ENCODE measurements at places on chromosomes 2 and 18.

DNA sequence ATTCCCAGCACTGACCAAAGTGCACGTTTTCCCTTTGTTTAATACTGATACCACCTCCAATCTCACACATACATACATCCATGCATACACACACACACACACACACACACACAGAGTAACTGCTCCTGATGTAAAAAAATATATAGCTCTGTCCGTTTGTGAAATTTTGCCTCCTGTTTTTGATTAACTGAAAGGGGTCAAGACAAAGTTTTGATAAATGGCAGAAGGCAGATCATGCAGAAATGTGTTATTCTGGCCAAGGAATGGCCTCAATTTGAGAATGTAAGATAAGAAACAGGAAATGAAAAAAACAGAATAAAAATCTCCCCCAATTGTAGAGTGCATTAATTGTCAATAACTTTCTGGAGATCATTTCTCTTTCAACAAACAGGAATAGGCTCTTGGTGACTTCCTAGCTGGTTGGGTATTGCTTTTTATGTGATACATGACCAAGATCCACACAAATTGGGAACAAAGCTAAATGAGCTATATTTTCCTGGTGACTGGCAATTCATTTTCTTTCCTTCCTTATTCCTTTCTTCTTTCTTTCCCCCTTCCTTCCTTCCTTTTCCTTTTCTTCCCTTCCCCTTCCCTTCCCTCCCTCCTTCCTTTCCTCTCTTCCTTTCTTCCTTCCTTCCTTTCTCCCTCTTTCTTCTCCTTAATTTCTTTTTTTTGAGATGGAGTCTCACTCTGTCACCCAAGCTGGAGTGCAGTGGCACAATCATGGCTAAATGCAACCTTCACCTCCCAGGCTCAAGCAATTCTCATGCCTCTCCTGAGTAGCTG is 88.9 kb upstream of the PMAIP1 start:
- no peak for DNase-seq

DNA sequence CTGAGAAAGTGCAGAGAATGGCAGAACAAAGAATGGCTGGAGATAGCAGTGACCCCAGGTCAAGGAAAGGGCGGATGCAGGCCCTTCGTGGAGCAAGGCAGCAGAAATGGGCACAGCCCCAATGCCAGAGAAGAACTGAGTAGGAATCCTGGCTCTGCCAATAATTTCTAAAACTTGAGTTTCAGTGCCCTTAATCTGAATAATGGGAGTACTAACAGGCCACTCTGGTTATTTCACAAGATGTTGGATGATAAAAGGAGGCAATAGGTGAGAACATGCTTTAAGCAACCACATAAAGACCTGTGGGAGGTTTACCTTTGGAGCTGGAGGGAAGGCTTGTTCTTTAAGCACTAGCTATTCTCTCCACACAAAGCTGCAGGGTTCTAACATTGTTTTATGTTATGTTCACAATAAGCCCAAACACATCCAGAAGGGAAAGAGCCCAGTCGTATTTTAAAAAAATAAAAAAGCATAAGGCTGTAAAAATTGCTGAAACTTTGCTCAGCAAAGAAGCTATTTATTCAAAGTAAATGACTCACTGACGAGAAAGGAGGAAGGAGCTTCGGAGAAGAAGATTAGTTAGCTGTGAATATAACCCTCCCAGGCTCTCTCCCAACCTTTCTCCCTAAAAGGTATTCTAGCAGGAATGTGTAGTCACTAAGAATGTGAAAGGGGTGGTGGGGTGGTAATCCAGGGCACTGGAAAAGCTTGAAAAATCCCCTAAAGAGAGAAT is 470.2 kb downstream of the TXNL1 start:
- no peak for DNase-seq

DNA sequence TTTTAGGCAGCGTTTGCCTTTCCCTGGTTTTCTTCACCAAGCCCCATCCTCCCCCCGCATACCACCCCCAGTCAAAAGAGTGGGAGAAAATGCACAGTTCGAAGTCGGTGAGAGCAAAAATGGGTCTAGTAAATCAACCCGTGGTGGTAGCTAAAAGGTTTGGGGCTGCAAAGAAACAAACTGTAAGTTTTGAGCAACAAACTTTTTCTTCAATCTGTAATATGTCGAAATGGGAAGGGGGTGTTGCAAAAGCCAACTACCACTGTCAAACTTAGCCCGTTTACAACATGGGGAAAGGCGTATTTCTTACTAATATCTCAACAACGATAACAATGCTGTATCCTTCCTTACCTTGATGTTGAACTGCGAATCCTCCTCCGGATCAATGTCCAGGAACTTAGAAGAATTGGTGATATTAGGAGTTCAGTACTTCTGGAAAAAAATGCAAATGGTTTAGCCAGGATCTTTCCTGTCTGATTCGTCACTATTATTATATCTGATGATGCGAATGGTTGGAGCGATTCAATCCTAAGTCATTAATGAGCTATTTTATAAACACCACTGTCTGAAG is 2.4 kb upstream of the SATB2 start:
- DNase-seq = peak; percentile 66

DNA sequence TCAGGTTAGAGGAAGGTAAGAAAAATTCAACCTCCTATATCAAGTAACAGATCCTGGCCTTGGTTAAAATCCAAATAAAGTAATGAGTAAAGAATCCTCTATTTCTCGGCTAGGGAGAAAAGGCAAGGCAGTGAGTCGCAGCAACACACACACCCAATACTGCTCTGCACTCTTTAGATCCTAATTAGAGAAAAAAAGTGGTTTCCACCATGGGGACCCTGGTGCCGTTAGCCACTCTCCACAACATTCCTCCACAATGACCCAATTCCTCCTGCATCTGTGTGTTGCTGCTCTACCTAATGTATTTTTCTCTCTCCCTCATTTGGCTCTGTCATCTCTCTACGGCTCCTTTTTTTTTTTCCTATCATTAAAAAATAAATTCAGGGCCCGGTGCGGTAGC is 462.7 kb downstream of the METTL4 start:
- no peak for DNase-seq

DNA sequence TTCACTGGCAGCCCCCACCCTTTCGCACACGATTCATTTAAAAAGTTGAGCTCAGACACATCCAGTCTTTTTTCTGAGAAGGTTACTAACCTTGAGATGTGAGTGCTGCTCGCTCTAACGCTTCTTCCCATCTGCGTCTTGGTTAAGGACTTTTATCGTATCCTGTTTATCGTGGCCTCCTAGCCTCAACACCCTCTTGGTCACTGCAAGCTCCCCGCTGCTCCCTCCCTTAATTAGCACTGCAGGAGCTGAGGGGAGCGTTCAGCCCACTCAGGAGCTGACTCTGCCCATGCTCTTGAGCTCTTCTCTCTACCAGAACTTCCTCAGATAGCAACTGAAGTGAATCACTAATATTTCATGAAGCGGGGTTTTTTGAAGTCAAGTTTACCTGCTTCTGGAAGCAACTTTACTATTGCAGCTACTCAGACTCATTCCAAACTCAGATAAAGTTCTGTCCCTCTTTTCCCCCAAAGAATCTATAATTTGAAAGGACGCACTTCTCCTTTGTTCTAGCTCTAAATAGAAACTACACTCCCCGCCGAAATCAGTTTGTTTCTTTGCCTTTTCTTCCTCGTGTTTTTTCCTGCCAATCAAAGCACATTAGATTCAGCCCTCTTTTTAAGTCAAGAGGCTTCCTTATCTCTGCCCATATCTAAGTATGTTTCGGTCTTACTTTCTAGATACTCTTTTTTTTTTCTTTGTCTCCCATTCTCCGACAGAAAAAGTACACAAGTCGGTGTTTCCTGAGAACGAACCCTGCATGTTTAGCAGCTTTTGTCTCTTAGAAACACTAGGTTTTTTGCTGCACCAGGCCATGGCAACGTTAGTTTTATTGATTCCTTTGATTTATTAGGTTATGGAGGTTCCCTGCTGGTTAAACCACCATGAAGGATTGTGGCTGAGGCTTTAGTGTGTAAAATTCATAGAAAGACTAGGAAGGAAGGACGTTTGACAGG is 9.3 kb upstream of the CD226 start:
- no peak for DNase-seq

GRCh38 chr18:26511339-26512071 is 36.8 kb downstream of the KCTD1 start:
- peak; percentile 54 for DNase-seq

GRCh38 chr2:181900007-181900651 is 8.6 kb downstream of the ITPRID2 start:
- no peak for DNase-seq

- no peak for DNase-seq
Measured at GRCh38 chr18:59155153-59155552, 15.5 kb downstream of the SEC11C start.

- DNase-seq = no peak
Measured at GRCh38 chr2:133522204-133522603, 46.1 kb downstream of the NCKAP5 start.

DNA sequence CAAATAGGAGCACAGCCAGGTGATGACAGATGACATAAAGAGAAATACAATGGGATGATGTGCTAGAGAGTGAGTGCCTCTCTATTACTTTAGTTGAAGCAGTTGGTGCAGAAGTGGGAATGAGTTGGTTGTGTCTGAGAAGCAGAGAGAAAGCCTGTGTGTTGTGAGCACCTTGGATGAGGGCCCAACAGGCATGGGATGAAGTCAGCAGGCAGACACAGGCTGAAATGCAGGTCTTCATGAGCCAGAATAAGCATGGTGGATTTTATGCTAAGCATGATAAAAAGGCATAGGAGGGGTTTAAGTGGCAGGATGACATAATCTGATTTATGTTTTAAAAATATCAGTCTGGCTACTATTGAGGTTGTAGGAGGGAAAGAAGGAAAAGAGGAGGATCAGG is 71.5 kb downstream of the KLHL14 start:
- no peak for DNase-seq

All from common myeloid progenitor, CD34-positive (primary cell).